ENCODE measurements at places on chromosomes 12 and 14. TPM values are rescaled to one million over a fixed set of nuclear protein-coding genes. Genes with fewer than 3 reads are reported as not detected.
A peak's percentile ranks its signal among the peaks of the same experiment; 100 is the strongest.

SERPINA1 gene
- 2,042 TPM for polyA plus RNA-seq

DNA sequence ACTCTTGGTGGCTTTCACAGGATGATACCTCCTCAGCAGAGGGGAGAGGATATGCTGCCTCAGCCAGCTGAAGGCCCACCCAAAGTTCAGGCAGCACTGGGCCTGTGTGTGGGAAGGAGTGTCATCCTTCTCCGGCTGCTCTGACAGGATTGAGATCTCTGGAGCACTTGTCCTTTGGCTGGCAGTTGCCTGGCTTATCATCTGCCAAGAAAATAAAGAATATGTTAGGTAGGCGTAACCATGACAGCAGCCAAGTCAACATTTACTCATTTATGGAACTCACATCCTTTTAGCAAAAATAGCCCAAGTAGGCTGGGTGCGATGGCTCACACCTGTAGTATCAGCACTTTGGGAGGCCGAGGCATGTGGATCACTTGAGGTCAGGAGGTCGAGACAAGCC, 68.5 kb downstream of the PPFIBP1 start:
- DNase-seq, result no peak

GRCh38 chr14:26828741-26829140, 230.9 kb upstream of the NOVA1 start:
- no peak for DNase-seq

GRCh38 chr14:77190977-77191376, 9.4 kb downstream of the TMEM63C start:
- DNase-seq, result no peak

PALS1 gene
- 0.95 TPM for polyA plus RNA-seq

GRCh38 chr12:112716099-112717093, 75.2 kb upstream of the RPH3A start:
- no peak for DNase-seq

- DNase-seq, result peak; percentile 54
Observed at GRCh38 chr12:69068448-69068847, 135.5 kb upstream of the CPM start.

All from CD14-positive monocyte (primary cell).